ENCODE measurements at places on chromosomes 3 and 15.

DNA sequence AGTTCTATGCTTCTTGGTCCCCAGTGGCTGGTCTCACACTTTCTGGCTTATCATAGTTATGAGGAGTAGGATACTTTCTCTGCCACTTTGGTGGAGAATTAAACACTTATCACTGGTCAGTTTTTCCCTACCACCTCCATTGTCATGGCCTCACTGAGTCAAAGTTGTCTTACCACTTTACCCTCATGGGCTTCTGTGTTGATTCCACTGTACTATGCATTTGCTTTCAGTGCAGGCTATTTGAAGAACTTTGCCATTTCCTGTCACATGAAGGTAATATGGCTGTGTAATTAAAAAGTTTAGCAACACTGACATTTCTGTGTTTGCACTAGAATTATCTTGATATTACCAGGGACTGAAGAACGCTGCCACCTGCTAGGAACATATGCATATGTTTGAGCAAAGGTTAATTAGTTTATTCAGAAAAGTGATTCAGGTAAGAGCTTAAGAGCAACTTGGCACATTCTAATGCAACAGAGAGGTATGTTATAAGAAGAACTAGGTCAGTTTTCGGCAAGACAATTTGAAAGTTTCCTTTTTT is 377.3 kb downstream of the PDCD6IP start:
- DNase-seq, result no peak

DNA sequence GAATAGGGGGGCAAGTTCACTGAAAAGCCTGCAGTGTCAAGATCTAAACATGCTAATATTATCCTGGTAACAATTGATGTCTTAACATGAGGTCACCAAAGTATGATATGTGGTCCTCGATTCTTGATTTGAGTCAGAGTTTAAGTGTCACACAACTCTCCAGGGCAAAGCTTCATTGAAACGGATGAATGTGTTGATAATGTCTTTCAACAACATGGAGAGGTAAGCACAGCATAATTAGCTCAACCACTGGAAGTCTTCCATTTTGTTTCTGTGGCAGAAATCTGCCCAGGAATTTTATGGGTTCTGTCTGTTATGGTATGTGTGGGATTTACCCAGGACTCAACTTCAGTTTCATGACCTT is 591.5 kb downstream of the ZNF385D start:
- DNase-seq, result no peak

DNA sequence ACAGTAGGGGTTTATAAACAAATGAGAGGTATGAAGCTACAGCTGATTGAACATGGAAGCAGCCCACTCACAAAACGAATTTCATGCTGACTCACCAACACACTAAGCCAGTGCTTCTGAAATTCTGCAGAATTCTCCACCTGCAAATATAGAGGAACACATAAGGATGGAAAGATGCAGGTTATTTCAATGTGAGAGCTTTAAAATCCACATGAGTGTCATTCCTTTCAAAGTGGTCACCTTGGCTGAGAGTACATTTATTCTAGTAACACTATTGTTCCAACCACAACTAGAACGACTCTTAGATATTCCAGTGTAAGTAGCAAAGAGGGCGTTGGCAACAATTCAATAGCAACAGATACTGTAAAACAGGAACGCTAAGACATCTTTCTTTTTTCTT is 189.9 kb upstream of the TSC22D2 start:
- no peak for DNase-seq

DNA sequence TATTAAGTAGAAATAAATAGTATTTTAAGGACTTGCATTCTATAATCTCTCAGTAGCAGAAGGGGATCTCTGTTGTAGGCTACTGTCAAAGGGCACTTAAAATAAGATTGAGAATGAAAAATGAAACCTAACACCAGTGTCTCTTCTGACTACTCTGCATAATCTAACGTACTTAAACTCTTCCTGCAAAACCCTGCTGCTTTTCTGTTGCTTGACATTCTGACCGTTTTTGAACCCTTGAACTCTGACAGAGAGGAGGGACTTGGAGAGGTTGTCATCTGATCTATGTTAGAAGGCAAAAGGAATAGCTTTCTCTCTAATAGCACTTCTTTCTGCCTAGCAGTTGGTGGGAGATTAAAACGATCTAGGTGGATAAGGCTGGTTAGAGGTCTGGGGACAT is 204.6 kb downstream of the ZIC1 start:
- no peak for DNase-seq

GRCh38 chr3:101867996-101868395 is 18.7 kb downstream of the NFKBIZ start:
- DNase-seq, result no peak

GRCh38 chr15:58475573-58476524 is 44.1 kb downstream of the LIPC start:
- no peak for DNase-seq

GRCh38 chr15:82575335-82575734 is 35.1 kb upstream of the RPS17 start:
- DNase-seq, result no peak

- DNase-seq, result no peak
Observed at GRCh38 chr15:78105476-78106241, 13.3 kb downstream of the SH2D7 start.

DNA sequence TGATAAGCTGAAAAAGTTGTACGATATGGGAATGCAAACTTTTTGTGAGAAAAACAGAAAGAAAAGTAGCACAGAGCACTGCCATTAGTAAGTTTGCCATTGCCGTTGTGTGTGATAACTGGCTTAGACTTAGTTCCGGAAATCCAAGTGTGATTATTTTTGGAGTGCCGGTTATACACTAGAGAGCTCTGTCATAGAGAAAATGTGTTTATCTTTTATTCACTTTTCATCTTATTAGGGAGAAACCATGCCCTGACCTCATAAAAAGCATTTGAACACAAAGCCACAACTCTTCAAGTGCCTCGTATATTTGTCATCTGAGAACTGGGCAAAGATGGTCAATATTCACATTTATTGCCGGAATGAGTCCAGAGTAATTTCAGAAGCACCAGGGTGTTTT is 36.1 kb downstream of the CTDSPL start:
- no peak for DNase-seq

GRCh38 chr3:94356581-94356980 is 293.7 kb downstream of the NSUN3 start:
- DNase-seq, result no peak

GRCh38 chr15:78358102-78358870 is 18.1 kb downstream of the CRABP1 start:
- DNase-seq, result no peak

- DNase-seq, result no peak
Observed at GRCh38 chr3:101122681-101123080, 129.5 kb upstream of the ABI3BP start.

- DNase-seq, result no peak
Observed at GRCh38 chr3:140510303-140510861, 167.5 kb upstream of the TRIM42 start.

DNA sequence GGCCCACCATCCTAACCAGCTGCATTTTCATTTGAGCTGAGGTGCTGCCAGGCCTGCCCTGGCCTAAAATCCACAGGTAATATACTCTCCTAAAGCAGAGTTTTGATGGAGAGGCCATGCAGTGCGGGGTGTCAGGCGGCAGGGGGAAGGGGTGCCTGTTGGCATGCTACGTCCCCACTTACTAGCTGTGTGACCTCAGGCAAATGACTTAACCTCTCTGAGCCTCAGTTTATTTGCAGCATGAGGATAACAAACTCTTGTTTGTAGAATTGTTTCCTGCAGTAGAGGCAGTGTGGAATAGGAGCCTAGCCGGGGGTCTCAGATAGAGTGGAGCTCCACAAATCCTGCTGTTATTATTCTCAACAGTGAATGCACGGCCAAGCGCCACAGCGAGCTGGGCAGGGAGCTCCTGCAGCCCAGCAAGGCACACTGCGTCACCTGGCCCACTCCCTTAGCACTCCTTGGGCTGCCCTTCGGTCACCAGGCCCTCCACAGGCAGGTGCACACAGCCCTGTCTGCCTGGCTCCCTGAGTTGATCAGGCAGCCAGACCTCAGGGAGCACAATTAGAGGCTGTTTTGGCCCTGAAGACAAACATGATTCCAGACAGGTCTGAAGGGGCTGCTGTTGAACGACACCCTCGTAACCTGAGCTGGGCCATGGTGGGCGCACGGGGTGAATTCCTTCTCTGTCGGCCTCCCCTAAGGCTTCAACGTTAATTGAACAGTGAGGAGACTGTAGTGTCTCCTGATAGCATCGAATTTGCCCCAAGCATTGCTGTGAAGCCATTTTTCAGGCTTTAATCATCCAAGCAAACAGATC is 248.8 kb upstream of the LYSMD4 start:
- DNase-seq, result no peak

- no peak for DNase-seq
Observed at GRCh38 chr3:155661760-155662159, 83.1 kb downstream of the PLCH1 start.

- DNase-seq, result no peak
Observed at GRCh38 chr3:24315971-24316370, 178.7 kb downstream of the THRB start.

- no peak for DNase-seq
Observed at GRCh38 chr3:105448338-105448982, 81.8 kb downstream of the ALCAM start.

GRCh38 chr3:117304681-117305080 is 595.1 kb downstream of the TUSC7 start:
- DNase-seq, result no peak

- DNase-seq, result no peak
Observed at GRCh38 chr3:136703429-136703828, 48.7 kb downstream of the STAG1 start.

DNA sequence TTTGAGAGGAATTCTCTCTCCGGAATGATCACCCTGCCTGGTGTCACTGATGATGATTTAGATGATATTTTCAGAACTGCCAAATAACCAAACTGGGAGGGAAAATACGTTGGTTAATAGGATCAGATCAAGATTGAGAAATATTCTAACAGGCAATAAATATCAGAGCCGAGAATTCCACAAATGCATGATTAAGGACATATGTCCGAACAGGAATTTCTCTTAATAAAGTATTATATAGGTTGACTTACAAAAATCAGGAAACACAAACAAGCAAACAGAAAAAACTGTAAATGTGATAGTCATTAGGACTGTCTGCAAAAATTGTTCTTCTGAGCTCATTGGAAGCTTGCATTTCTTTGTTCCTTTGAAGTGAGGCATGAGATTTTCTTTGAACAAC is 75.1 kb upstream of the PHLDB2 start:
- DNase-seq, result no peak

DNA sequence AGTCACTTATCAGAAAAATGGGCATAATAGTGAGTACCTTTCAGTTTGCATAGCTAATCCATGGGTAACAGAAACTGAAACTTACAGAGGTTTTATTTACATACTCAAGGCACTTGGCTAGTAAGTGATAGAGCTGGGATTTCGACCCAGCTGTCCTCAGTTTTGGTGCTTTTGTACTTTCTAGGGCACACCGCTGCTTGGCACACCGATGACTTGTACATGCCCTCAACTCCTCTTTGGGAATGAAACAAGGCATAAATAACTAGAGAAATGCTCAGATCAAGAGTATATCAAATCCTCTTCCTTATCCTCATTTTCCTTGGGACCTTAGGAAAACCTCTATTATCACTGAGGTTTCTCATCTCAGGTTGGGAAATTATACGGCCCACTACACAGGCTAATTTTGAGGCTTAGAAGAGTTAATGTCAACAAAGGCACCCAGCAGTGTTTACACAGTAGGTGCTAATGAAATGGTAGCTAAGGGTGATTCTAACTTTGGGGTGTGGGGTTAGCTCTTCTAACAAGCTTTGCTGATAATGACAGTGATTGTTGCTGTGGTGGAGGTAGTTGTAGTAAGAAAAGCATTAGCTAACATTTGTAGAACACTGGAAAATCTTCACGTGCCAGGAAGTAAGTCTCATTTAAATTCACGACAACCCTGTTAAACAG is 20.3 kb upstream of the DGKG start:
- no peak for DNase-seq

- DNase-seq, result no peak
Observed at GRCh38 chr3:191303596-191303995, 25.6 kb upstream of the CCDC50 start.

DNA sequence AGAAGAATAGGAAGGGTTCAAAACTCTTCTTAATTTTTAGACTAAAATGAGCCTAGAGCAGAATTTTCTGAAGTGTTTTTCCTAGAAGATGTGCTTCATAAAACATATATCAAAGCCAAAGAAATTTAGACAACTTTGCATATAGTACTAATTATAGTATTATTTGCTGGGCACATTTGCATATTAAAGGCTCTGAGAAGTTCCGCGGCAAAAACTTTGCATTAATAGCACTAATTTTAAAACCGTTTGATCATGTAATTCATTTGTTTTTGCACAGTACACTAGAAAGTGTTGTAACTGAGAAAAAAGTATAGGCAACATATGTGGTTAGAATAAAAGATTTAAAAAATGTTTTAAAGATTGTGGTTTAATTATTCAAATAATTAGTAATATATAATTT is 412.0 kb upstream of the NR2F2 start:
- no peak for DNase-seq

DNA sequence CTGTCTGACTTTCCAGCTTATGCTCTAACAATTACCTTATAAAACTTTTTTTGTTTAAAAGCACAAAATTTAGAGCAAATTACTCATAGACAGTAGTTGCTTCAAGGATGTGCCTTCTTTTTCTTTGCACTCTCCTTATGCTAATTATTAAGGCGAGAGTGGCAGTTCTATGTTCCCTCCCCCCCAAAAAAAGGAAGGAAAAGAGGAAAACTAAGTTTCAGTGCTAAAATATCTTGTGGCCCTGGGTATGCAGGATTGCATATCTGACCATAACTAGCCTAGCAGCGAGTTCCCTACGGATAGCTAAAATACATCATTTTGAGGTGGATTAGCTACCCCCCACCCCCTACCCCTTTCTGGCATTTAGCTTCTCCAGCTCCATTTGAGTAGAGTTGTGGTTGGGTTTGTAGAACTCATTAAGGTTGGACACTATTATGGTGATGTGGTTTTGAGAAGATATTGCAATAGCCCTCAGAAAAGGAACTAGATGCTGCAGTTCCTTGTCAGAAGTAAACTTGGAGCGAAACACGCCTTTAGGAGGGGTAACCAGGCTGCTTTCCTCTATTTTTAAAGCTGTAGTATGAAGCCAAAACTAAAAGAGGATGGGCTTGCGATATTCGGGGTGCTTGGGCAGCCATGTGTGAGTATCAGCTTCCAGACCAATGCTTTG is 174.6 kb downstream of the AKAP13 start:
- DNase-seq, result no peak

GRCh38 chr3:149378478-149379309 is 1.2 kb upstream of the TM4SF1 start:
- DNase-seq, result no peak
